ENCODE measurements at places on chromosomes 12 and 14.
A peak's percentile ranks its signal among the peaks of the same experiment; 100 is the strongest.

DNA sequence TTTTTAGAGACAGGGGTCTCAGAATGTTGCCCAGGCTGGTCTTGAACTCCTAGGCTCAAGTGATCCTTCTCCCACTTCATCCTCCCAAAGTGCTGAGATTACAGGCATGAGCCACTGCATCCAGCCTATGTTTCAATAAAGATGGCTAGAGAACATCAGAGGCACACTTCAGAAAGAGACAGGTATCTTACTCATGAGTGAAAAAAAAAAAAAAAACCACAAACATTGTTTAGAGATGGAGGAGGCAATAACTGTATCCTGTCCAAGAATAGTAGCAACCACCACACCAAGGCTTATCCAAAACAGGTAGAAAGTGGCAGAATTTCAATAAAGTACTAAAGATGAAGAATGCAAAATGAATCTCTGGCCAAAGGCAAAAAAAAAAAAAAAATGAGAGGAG, 30.3 kb downstream of the EEA1 start:
- peak; percentile 34 for DNase-seq

GRCh38 chr12:49200919-49201594, 12.2 kb upstream of the TUBA1A start:
- peak; percentile 75 for DNase-seq

GRCh38 chr12:131818821-131819585, 9.2 kb upstream of the MMP17 start:
- no peak for DNase-seq

DNA sequence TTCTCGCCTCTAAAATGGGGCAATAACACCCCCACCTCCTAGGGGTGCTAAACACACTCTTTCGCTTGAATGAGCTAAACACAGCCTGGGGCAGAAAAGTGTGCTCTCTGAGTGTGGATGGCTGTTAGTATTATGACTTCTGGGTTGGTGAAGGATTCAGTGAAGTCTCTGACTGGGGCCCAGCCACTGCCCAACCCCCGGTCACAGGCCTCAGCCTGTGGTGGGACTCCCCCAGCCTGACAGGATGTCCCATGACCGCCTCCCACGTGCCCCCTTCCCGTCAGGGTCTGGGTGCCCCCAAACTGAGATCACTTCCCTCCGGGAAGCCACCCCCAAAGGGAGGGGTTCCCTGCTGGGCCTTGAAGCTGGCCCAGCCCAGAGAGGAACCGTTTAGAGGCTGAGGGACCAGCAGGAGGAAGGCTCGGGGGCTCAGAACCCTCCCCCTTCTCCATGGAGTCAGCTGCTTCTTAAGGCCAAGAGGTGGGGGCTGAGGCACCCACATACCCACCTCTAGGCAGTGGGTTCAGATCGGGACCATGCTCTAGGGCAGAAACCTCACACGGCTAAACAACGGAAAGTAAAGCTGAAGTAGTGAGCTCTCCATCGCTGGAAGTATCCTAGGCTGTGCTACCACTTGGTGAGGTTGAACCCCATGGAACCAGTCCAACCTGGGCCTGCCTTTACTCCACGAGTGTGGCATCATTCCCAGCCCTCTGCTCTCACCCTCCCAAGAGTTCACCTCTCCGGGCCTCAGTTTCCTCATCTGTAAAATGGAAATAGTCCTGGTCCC, 13.8 kb downstream of the DTX1 start:
- no peak for DNase-seq

DNA sequence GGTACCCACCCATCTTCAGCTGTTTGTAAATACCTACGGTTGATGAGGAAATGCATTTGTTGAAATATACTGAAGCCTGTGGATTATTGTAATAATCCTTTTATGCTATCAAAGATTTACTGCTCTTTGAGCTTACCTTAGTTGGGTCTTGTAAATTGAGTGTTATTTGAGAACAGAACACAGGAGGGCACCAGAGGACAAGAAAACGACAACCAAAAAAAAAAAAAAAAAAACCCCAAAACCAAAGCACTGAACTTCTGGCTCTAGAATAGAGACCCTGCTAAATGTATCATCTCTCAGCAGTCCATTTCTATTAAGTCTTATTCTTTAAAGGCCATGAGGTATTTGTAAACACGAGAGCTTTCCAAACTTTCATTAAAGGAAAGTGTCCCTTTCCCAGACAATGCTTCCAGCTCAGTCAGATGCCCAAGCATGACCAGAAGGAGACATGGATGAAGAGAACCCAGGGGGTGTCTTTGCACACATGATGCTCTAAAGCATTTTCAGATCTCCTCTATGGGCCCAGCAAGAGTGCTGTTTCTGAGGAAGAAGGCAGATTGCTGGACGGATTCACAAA, 763.9 kb downstream of the NRXN3 start:
- DNase-seq, result peak; percentile 40

DNA sequence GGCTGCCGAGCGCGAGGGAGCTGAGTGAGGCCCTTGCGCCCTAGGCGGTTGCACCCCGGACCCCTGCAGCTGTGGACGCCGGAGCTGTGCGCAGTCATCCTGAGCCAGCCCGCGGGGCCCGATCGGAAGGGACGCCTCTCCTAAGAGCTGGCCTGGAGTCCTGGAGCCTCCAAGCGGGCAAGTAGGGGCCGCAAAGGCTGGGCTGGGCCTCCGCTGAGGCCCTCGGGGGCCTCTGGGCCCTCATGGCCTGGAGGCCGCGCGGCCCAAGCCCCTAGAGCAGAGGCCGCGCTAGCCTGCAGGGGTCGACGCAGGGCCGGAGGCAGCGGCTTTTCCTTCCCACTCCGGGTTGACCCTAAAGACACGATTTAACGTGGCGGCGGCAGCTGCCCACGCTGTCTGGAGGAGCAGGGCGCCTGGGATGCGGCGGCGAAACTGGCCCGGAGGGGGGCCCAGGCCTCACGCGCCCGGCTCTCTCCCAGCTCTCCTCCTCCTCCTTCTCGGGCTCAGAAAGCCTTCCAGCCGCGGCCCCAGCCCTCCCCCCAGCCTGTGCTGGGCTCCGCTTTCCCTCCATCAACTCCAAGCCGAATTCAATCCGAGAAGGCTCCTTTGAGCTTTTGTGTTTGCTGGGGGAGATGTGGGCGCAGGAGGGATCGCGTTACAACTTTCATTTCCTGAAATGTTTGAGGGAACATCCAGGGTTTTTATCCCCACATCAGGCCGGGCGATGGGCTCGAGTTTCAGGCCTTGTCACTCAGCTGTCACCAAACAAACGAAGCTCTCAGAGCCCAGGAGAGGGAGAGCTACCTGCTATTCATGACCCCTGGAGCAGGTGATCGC, 11.6 kb downstream of the SIX1 start:
- DNase-seq, result peak; percentile 42

DNA sequence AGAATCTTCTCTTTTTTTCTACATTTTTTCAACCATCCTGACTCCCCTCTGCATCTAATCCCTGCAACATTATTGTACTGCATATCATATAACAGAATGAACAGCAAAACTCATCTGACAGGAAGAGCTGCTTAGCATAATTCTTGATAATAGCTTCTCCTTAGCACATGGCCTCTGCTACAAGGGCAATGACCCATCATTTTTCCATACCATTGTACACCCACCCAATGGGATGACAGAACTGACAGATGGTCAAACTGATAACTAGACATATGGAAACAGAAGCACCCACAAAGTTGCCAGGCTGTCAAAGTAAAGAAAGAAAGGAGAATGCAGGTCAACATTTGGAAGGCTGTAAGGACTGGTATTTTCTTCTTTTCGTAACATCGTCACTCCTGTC, 390.4 kb upstream of the USP15 start:
- DNase-seq, result no peak

GRCh38 chr12:92502417-92503028, 200.3 kb upstream of the PLEKHG7 start:
- DNase-seq, result peak; percentile 54

DNA sequence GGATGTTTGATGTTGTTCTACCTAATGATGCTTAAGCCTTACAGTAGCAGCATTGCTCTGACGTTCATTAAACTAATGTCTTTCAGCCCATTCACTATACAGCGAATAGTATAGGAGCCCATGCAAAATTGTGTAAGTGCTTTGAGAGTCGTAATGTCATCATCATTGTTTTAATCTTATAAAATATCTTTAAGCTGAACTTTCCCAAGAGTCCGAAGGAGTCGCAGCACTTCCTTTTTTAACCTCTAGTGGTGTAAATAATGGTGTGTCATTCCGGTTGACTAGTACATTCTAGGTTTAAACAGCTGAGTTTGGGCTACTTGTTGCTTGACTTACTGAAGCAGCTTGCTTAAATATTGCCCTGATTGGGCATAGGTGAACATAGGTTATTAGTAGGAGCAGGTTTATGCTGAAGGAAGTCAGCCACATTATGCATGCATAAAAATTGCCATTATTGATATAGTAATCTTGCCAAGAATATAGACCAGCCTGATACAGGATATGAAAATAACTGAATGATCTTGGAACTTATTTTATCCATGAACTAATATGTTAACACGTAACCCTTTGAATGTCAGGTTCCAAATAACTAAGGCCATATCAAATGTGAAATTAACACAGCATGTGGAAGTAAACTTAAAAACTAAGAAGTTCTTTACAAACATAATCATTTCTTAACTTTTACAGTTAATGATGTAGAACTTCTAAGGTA, 2.6 kb downstream of the WNK1 start:
- peak; percentile 57 for DNase-seq

- DNase-seq, result peak; percentile 2
These were observed 47.0 kb upstream of the ERGIC2 start for GRCh38 chr12:29427964-29428363.

GRCh38 chr12:82757656-82758055, 71.0 kb downstream of the TMTC2 start:
- no peak for DNase-seq

- no peak for DNase-seq
These were observed 33.3 kb upstream of the GCH1 start for GRCh38 chr14:54935958-54936357.

GRCh38 chr12:2101359-2101758, 48.6 kb downstream of the CACNA1C start:
- no peak for DNase-seq

GRCh38 chr12:52046859-52047258, 4.4 kb upstream of the NR4A1 start:
- no peak for DNase-seq

GRCh38 chr14:94161981-94162380, 12.1 kb upstream of the PPP4R4 start:
- no peak for DNase-seq

DNA sequence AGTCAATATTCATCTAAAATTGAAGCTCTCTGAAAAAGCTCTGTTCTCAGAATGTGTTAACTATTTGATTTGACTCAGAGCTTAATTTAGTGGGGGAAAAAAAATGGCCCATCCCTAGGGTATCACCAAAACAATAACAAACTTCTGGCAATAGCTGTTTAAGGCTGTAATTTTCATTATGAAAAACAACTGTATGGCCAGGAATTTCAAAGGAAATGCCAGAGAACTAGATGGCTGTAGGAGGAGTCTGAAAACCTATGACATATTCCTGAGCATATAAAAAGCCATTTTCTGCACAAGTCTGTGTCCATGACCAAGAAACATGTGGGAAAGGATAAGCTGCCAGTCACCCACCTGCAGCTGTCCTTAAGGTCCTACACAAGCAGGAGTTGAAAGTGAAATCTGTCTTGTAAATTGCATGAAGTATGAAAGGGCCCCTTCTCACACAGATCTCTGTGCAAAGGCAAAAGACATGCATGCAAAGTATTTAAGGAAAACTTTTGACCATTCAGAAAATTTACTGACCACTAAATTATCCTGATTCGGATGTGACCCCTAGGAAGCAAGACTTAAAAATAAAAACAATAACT, 299.1 kb downstream of the BTG1 start:
- DNase-seq, result no peak

- peak; percentile 13 for DNase-seq
These were observed 94.4 kb downstream of the CRACR2A start for GRCh38 chr12:3658327-3659163.

GRCh38 chr14:61258985-61259384, 22.2 kb downstream of the TMEM30B start:
- no peak for DNase-seq

DNA sequence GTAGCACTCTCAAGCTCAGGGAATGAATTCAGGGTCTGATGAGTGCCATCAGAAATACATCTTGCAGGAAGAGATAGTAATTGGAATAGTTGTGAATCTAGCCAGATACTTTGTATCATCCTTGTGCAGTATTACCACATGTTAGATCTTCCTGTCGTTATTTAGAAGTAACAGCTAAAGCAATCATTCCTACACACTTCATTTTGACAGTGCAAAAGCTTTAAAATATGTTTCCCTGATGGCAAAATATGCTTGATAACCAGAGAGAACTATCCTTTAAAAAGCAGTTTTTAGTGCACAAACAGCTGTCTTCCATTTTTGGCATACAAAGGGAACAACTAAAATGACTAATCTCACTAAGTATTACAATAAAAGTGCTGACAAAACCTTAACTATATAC, 149.5 kb upstream of the SLC38A2 start:
- no peak for DNase-seq

- DNase-seq, result no peak
These were observed 20.8 kb upstream of the STRAP start for GRCh38 chr12:15861404-15861803.

- DNase-seq, result no peak
These were observed 1.1 kb downstream of the RPS26 start for GRCh38 chr12:56042843-56043242.

- DNase-seq, result peak; percentile 75
These were observed 8.5 kb downstream of the SLC38A1 start for GRCh38 chr12:46260124-46260912.

- no peak for DNase-seq
These were observed 16.0 kb downstream of the ANKRD9 start for GRCh38 chr14:102493585-102493984.

DNA sequence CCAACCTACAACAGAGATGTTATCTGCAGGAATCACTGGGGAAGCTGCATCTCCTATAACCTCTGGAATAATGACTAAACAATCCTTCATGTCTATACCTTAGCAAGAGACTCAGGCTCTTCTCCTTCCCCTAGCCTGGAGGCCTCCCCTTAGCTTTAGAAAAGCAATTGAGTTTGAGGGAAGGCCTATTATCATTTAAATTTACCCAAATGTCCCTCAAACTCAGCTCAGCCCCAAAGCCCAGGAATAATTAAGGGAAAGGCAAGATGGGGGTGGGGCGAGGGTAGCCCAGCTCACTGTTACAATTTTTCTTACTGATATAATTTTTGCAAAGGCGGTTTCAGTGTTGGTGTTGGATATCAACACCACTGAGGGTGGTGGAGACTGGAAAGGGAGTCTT, 151.4 kb upstream of the EEA1 start:
- no peak for DNase-seq

DNA sequence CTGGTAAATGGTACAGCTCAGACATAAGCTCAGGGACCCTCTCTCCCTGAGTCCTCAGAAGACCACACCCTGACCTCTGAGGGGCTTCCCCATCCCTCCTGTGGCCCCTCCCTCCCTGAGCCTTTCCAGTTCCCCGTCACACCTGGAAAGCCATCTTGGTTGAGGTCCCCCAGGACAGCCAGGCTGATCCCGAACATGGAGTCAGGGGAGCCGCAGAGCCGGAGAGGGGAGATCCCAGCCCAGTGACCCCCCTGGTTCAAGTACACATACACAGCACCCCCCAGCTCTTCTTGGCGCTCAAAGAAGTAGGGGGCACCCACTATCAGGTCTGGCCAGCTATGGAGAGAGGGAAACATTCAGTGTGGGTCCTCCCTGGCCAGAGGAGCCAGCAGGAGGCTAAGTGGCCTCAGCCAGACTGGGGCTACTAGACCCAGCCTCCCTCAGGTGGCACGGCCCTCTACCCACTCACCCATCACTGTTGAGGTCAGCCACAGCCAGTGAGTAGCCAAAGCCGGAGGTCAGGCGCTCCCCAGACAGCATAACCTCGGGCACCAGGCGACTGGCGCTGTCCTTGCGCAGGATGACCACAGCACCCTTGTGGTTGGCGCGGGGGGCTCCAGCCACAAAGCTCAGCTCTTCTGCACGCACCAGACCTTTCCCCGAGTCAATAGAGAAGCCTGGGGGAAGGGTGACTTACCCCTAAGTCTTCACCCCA, 9.3 kb downstream of the ITGA7 start:
- no peak for DNase-seq
